ENCODE measurements at places on chromosomes 5 and 9. TPM values are rescaled to one million over a fixed set of nuclear protein-coding genes. Genes with fewer than 3 reads are reported as not detected.
A peak's percentile ranks its signal among the peaks of the same experiment; 100 is the strongest.

- DNase-seq, result no peak
Measured at GRCh38 chr5:159096243-159096923, 3.3 kb downstream of the EBF1 start.

GRCh38 chr5:96572864-96573512 is 89.2 kb upstream of the CAST start:
- DNase-seq, result no peak

The DOLK gene
- 5.8 TPM for total RNA-seq

- DNase-seq, result no peak
Measured at GRCh38 chr9:136493567-136493971, 10.7 kb upstream of the SEC16A start.

The ZNF454 gene
- not detected for total RNA-seq

DNA sequence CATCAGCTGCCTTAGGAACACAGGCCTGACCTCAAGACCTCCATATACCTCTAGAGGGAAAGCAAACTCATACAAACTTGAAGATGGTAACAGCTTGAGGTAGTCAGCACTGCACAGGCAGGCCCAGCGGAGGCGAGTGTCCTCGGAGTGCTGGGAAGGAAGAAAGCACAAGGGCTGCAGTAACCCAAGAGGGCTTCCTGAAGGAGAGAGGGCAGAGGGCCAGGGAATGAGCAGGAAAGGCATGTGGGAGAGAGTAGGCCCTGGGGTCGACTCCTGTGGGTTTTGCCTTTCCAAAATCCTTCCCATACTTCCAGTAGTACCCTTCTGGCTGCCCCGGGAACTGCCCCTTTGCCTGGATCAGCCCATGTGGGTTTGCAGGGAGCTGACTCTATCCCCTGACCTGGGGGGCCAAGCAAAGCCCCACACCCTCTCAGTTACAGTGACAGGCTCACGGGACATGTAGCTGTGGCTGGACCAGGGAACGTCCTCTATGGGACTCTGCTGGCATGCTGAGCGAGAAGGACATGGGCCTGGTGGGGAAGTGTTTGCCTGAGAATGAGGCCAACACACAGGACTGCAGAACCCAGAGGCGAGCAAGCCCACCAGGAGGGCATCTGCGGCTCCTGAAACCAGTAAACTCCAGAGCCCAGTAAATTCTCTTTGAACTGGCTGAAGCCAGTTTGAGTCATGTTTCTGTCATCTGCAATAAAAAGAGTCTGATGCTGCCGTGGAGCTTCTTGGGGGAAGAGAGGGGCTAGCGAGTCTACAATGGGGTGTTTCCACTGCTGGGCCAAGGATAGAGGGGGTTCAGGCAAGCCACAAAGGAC is 64.1 kb downstream of the COL23A1 start:
- no peak for DNase-seq

- DNase-seq, result no peak
Measured at GRCh38 chr9:89449261-89449671, 48.6 kb downstream of the SEMA4D start.

The TAF11L13 gene
- total RNA-seq, result not detected

The NUTM2G gene
- not detected for total RNA-seq

DNA sequence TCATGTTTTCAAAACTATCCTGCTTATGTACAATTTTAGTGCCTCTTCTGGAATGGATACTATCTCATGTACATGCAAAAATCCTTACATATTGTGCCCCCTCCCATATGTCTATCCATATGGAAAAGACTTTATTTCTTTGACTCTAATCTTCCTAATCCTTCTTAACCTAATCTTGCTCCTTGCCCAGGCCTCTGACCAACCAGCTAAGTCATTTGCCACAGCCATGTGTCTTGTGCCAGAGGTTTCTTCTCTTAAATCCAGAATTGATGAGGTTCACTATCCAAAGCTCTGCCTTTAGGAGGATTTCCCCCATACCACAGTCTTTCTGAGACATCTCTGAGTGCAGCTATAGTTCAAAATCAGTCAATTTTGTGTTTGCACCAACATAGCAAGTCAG is 68.9 kb upstream of the RNF180 start:
- DNase-seq, result no peak

DNA sequence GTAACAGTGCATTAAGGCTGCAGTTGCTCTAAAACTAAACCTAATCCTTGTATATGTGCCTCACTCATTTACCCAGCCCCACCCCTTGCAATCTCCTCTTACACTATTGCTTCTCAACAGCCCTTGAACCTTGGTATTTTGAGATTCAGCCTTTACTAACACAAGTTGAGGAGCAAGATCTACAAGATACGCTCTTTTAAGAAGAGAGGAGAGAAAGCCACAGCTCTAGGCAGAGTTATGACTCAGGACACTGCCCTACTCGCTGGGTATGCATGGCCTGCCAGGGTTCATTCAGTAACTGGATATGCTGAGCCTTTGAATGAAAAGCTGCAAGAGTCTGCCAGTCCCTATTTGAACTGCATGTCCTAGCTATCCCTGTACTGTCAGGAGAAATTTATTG is 219.5 kb downstream of the PCSK5 start:
- no peak for DNase-seq

GRCh38 chr5:21071986-21072385 is 1084.0 kb upstream of the CDH18 start:
- DNase-seq, result no peak

DNA sequence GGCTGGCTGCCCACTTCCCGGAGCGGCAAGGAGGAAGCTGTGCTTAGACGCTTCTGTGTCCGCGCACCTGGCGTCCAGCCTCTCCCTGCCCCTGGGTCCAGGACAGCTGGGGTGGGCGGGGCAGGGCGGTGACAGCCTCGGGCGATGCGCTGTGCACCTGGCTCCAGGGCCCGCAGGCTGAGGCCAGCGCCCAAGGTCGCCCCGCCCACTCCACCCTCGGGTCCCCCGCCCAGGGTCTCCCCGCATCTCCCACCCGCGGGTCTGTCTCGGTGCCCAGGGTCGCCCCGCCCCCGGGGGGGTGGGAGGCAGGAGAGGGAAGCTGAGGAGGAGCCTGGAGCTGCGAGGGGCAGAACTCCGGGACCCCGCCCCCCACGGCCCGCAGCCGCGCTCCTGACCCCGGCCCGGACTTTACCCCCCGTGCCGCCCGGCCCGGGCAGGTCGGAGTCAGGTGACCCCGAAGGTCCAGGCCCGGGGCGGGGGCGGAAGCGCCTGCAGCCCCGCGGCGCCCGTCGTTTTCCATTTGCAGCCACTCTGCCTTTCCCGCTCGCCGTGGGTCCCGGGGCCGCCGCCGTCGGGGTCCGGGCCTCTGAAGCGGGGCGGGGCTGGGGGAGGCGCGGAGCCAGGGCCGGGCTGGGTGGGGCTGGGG is at the start of gene ENTPD8:
Gene ENTPD8 (minus strand): TSS at position 69 of the 646 bp plus-strand sequence. CDS start 3,072 bp downstream, outside the sequence.
- no peak for DNase-seq

GRCh38 chr5:83015676-83016075 is 61.5 kb downstream of the TMEM167A start:
- no peak for DNase-seq

The HRH2 gene
- total RNA-seq, result not detected

The SPAAR gene
- not detected for total RNA-seq

The BARX1 gene
- total RNA-seq, result not detected

- no peak for DNase-seq
Measured at GRCh38 chr9:123450098-123450770, 94.2 kb downstream of the CRB2 start.

DNA sequence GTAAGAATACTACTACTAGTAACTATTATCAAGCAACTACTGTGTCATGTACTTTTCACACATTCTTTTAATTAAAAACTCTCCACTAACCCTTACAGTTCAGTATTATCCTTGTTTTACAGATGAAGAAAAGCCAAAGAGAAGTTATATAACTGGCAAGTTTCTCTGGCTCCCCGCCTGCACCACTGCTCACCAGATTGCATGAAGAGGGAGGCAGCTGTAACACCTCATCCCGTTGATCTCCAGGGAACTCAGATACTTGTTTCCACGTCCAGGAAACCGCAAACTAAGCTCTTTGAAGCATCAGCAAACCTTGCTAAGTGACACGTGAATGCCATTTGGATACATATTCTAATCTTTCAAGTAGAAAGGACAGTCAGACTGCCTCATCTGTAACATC is 70.3 kb downstream of the RIGI start:
- DNase-seq, result no peak

DNA sequence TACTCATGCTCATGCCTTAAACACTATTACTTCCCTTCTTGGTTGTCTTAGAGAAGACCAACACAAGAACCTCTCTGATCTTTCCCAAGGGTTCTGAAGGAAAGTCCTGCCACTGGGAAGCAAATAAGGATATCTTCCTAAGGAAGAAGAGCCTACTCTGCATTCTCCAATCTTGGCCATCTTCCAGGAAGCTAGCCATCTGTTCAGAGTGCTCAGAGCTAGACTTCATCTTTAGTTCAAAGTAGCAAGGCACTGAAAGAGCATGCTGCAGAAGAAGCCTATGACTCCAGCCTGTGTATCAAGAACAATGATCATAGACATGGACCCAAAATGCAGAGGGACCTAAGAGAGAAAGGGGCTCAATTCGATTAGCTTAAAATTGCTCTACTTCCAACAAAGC is 114.7 kb downstream of the KIAA0825 start:
- no peak for DNase-seq

GRCh38 chr5:96807075-96807654 is 580 bp downstream of the ERAP1 start:
- peak; percentile 55 for DNase-seq

DNA sequence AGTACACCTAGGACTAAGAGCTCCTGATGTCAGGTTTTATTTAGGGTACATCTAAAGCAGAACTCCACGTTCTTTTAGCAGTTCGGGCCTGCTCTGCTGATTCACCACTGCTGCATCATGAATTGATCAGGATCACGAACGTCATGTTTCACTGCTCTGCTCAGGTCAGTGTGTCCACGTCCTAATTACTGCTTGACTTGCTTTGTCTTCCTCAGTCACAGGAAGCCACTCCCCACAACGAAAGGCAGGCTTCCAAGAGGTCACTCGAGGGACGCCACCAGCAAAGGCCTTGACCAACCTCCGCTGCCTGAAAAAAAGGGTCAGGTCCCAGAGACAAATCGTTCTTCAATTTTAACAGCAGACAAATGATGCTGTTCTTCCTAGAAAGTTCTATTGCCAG is 40.3 kb downstream of the CTNND2 start:
- DNase-seq, result no peak

Data from OCI-LY7 (cell line).